ENCODE measurements at places on chromosomes 3 and 15.

DNA sequence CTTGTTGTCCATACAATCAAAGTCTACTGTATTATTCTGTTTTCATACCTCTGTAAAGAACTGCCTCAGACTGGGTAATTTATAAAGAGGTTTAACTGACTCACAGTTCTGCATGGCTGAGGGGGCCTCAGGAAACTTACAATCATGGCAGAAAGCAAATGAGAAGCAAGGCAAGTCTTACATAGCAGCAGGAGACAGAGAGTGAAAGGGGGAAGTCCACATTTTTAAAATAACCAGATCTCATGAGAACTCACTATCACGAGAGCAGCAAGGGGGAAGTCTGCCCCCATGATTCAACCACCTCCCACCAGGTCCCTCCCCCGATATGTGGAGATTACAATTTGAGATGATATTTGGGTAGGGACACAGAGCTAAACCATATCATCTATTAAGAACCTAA, 724.6 kb upstream of the CBLB start:
- no peak for DNase-seq

DNA sequence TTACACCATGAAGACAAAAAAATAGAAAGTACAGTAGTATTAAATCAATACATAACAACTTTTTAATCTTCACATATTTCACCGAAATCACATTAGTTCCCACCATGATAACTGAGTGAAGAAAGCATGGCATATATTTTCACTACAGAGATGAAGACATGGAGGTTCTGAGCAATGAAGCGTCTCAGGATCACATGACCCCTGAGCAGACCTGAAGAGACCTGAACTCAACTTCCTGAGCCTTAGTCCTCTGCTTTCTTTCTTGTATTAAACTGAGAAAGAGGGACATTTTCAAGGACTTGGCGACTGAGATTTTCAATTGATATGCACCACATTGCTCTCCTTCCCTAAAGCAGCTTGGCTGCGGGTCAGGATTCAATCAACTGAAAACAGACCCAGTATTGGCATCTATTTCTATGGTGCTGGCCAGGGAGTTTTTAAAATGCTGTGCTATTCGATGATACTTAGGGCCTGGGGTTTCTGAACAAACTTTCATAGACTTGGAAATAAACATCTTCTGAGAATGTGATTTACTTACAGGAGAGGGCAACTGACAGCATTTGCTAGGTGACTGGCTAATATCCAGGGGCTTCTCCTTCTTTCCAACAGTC, 165.1 kb downstream of the LSAMP start:
- no peak for DNase-seq

DNA sequence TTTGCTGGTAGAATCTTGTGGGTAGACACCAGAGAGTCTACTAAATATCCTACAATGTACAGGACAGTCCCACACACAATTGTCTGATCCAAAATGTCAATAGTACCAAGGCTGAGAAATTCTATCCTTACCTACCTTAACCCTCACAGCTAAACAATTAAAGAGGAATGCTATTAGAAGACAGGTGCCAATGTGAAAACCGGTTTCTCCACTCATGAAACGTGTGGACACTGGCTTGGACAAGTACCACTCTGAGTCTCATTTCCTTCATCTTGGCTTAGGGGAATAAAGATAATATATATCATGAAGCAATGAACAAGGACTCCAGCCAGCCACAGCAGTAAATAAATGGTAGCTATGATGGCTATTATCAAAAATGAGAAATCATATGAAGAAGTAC, 90.2 kb downstream of the RFTN1 start:
- DNase-seq = no peak

- no peak for DNase-seq
These were observed 2.2 kb upstream of the RBP1 start for GRCh38 chr3:139541532-139542288.

- no peak for DNase-seq
These were observed 130.3 kb downstream of the DTWD1 start for GRCh38 chr15:49751191-49751590.

GRCh38 chr15:36907295-36907694, 193.1 kb downstream of the MEIS2 start:
- DNase-seq = no peak

DNA sequence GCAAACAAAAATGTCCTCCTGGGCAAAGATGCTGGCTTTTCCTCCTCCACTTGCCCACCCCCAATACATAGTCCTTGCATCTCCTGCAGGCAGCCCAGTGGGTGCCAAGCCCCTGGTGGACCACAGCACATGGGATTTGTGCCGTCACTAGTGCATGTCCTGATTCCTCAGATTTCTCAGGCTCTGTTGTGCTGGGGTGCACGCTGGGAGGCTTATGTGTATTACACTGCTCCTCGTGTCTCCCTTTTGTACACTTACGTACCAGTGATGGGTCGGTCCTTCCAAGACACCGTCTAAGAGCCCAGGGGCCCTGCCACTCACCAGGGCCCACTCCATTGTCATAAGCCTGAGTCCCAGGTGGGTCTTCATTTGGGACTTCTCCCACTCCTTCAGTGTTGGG, 70.1 kb downstream of the PLXNA1 start:
- no peak for DNase-seq

DNA sequence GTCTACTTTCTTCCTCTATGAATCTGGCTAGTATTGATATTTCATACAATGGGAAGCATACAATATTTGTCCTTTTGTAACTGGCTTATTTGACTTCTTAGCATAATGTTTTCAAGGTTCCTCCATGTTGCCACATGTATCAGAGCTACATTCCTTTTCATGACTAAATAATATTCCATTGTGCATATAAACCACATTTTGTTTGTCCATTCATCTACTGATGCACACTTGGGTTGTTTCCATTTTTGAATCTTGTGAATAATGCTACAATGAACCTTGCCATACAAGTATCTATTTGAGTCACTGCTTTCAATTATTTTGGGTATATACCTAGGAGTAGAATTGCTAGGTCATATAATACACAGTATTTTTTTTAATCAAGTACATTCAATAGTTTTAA, 38.0 kb downstream of the OSBPL10 start:
- no peak for DNase-seq

- no peak for DNase-seq
These were observed 69.5 kb downstream of the PGPEP1L start for GRCh38 chr15:98938105-98938417.

DNA sequence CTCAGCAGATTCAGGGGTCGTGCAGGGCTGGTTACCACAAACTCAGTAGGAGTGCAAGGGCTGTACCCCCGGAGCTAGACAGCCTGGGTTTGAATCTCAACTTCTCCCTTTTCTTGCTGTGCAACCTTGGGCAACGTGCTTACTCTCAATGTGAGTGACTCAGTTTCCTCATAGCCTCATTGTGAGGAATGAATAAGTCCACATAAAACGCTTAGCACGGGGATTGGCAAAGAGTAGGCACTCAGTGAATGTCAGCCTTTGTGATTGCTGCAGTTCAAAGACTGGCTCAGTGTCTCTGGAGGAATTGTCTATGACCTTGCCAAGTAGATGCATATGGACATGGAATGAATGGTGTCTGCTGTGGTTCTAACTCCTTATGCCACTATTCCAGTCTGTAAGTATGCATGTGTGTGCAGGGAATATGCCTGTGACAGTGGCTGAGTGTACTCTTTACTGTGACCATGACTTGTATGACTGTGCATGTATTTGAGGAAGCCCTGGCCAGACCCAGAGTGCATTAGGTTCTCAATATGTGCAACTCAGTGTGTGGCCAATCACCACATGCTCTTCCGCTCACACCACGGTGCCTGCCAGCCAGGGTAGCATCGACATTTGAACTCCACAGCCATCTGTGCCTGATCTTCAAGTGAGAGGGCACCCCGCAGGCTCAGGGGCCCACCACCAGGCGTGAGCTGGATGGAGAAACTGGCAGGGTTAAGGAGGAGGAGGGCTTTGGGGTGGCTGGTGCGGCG, 900 bp upstream of the HYAL3 start:
- DNase-seq = no peak

DNA sequence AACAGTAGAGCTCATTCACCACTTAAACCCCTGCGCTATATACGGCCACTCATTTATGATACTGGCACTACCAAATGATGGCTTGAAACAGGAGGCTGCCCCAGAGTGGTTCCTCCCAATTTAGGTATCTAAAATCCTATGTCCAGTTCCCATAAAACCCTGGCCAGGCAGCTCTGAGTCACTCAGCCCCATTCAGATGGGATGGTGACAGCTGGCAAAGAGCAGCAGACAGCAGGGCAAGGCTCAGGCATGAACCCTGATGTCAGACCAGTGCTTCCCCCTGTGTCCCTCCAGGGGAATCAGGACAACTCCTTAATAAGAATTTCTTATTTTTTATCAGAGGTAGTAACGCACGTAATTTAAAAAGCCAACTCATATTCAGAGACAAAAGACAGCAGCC, 77.2 kb upstream of the RNU6-1 start:
- DNase-seq = no peak

DNA sequence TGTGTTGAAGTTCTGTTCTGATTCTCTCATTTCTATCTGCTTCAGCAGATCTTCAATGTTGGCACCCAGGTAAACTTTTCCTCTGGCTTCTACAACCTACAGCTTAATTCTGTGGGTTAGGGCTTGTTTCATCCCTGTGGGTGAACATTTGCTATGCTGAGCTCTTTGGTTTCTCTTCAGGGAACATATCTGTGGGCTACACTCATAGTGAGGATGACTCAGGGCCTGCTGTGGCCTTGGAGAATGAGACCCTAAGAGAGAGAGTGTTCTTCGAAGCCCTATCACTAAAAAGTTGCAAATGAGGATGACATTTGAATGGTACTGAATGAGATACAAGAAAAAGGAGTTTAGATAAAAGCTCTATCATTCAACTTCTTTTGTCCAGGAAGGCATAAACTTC, 346.2 kb upstream of the CBLB start:
- DNase-seq = peak; percentile 20

DNA sequence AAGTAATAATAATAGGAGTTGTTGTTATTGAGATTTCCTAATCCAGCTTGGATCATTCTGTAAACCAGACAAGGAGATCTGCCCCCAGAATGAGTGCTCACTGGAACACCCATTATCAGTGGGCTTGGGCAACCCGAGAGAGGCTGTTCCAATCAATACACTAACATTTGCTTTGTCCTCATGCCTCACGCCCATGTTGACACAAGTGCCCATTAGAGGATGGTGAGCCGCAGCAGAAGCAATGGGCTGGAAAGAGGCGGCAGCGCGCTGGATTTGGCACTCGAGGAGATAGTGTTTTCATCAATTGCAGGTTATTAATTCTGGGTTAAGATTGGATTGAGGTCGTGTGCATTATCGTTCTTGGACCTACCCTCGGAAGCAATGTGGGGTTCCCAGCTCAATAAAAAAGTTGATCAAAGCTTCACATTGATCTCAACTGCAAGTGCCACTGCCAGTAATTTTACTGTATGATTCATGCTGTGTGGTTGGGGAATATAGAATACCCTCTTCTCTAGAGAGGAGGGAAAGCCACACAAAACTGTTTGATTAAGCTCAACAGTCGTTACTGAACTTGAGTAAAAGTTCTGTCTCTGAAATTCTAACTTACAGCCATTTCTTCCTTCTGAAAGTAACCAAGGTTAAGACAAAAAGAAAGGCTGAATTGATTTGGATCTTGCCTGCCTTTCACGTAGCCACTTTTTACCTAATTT, 15.7 kb downstream of the LYZL4 start:
- DNase-seq = no peak

DNA sequence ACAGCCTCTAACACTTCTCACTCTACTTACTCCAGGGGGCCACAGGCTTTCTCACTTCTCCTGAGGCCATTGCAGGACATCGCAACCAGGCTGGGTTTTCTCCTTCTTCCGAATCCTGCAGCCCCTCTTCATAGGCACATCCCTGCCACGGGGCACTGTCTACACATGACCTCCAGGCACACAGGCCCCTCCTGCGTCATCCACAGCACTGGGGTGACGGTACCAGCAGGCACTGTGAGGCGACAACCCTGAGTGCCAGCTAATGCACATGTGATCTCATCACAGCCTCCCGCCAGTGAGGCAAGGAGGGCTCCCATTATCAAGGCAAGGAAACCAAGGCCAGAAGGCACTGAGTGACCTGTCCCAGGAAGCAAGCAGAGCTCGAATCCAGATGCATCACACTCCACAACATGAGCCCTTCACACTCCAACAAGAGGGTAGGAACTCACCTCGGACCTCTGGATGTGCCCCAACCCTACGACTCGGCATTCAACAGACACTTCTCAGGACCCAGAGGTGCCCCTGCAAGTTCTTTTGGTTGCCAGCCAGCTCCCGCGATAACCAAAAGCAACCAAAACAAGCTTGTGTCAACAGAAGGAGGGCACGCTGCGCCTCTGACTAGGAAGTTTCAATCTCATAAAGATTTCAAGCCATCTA, 16.7 kb downstream of the FAM174B start:
- DNase-seq = no peak

GRCh38 chr3:180306691-180307090, 270.0 kb upstream of the PEX5L start:
- DNase-seq = no peak

DNA sequence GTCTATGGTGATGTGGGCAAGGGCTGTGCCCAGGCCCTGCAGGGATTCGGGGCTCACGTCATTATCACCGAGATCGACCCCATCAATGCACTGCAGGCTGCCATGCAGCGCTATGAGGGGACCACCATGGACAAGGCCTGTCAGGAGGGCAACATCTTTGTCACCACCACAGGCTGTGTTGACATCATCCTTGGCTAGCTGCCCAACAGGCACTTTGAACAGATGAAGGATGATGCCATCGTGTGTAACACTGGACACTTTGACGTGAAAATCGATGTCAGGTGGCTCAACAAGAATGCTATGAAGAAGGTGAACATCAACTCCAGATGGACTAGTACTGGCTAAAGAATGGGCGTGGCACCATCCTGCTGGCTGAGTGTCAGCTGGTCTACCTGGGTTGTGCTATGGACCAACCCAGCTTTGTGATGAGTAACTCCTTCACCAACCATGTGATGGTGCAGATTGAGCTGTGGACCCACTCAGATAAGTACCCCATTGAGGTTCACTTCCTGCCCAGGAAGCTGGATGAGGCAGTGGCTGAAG, 6.1 kb upstream of the USP8 start:
- DNase-seq = no peak

DNA sequence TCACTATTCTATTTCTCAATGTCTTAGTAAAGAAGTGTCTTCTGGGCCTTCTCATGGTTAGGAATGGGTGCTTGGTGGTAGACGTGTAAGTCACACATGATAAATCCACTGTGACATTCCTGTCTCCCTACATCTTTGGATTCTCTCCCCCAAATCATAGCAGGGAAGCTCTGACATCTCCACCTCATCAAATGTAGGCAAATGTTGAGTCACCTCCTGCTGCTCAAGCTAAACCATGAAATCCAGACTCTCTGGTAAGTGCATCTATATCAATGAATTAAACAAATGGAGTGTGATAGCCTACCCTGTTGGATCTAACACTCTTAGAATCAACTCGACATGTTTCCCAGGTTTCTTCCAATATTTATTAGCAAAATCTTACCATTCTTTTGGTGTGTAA, 42.8 kb upstream of the RPL35A start:
- DNase-seq = no peak

- DNase-seq = no peak
These were observed 123.3 kb upstream of the TTC14 start for GRCh38 chr3:180478695-180479094.

DNA sequence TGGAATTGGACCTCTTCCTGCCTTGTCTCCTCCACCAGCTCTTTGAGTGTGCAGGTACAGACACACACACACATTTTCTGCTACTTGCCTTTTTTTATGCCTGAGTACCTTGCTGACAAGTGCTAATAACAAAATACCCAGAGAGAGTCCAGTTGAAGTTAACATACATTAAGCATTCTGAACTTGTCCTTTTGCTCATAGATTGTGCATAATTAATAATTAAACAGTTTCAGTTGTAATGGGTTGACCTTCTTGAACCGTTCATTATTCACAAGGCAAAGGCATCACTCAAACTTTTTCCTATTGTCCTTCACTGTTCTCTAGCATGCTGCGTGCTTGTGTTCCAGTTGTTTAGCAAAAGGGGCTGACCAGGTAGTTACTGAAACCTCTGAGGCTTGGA, 59.6 kb upstream of the SKOR1 start:
- DNase-seq = no peak
